ENCODE measurements at places on chromosomes 1 and 21.

DNA sequence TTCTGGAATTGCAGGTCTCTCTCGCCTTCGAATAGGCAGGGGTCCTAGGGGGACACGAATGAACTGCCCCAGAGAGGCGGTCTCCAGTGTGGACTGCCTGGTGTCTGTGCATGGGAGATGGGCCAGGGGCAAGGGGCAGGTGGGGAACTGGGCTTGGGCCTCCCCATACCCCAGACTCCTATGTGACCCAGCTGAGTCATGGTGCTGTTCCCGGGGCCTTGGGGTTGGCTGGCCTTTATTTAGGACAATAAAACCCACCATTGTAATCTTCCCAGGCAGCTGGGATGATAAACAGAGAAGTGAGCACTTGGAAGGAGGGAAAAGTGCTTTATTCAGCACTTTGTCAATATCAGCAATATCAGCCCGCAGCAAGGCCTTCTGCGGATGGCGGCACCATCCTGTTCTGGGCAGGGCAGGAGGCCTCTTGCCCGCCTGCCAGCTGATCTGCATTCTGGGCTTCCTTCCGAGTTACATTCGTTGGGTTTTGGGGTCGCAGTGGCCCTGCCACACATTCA lies 209.0 kb upstream of the TMEM51 start:
- DNase-seq, result no peak

DNA sequence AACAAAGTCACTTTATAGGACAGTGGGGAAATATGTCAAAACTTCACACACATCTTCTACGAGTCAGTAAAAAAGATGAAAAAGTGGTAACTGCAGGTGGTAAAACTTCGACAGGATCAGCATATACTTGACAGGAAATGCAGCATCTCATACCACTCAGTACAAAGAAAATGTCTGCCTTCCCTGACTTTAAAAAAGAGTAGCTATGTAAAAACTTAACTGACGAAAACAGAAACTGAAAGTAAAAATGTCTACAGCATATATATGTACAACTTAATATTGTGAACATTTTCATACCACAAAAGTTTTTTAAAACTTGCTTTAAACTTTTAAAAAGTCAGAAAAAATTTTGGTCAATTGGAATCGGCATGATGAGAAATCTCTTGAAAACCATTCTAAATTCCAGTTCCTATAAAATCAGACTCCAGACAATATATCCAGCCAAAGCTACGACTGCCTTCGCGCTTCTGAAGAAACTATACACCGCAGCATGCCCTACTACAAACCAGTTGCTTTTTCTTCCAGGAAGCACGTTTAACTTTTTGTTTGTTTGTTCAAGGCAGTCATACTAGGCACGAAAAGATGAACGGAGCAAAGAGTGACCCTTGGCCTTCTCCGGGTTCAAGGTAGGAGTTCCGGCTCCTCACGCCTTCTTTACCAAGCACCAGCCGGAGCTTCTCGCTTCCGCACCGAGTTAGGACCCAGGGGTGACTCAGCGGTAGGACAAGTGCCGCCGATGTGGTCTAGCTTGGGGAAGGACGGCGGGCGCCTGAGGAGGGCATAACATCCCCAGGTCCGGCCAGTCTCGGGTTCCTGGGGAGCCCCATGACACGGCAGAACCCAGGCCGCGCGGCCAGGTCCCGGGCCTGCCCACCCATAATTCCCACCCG lies 612 bp downstream of the PSMA5 start:
- peak; percentile 73 for DNase-seq

- DNase-seq, result no peak
These were observed 35.2 kb downstream of the TP53BP2 start for GRCh38 chr1:223810586-223810985.

GRCh38 chr1:111600886-111601386 lies 18.7 kb upstream of the RAP1A start:
- DNase-seq, result no peak

DNA sequence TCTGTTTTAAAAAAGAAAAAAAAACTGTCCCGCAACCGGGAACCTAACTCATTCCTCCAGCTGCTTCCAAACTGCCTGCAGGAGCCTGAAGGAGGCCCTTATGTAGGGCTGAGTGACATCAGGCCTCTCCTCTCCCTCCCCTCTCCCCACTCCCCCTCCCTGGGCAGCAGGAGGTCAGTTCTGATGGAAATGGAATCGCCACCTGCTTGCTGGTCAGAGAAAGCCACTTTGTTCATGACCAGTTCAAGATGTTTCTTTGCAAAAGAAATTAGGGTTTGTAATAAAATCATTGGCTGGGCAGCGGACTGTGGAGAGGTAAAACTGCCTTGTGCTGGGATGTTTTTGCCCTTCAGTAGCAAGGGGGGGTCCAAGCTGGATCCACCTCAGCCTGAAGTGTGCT lies at the start of gene MAP1LC3C:
Gene MAP1LC3C, minus strand, starts transcription at position 73 of the 400 bp plus-strand sequence. CDS start 90 bp downstream, outside the sequence.
- DNase-seq, result no peak

DNA sequence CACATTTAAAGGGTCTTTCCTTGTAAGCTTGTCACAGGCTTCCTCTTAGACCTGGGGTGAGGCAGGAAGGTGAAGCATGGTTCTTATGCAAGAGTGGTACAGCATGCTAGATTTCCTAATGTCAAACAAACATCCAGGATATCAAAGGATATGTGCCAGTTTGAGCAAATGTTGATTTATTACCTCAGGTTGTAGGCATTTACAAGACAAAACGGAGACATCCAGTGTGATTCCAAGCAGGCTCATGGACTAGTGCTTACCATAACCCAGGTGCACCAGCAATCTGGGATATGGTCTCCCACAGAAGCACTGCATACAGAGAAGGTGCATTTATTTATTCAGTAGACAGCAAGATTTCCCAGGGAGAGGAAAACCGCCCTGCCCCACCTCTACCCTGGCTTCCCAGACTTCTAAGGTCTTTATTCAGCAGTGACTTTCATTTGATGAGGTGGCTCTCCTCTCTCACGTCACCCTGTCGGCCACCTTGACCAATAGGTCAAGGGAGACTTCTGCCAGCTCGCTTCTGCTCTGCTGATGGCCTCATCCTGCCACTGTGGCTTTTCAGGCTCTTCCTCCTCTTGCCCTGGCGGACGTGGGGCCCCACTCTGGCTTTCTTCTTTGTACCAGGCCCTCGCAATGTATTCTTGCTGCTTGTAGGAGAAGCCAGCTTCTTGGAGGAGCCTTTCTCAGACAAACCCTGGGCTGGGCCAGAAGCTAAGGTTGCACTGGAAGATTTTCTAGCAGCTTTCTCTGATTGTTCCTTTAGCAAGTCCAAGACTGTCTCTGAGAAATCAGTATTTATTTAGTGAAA lies 25.6 kb downstream of the HHIPL2 start:
- DNase-seq, result no peak

- DNase-seq, result peak; percentile 48
These were observed 1.2 kb downstream of the AGPAT3 start for GRCh38 chr21:43866260-43866629.

- DNase-seq, result no peak
These were observed 165.6 kb downstream of the C1orf94 start for GRCh38 chr1:34342334-34342733.

DNA sequence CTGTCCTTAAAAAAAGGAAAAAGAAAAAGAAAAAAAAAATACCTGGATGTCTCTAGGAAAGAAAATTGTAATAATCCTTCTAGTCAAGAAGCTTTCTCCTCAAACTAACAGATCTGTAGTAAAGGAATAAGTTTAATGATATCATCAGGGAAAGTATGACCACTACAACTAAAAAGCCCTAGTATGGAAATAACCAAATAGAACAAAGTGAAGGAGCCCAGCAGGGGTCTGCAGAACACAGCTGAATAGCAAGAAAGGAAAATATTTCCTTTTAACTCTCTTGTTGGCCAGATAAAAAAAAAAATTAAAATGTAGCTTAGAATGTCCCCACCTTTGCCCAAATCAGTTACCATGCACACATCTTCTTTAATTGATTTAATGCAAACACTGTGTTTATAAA lies 43.2 kb downstream of the PRRX1 start:
- DNase-seq, result no peak

- DNase-seq, result no peak
These were observed 155.4 kb downstream of the EIF4G3 start for GRCh38 chr1:21021311-21021710.

DNA sequence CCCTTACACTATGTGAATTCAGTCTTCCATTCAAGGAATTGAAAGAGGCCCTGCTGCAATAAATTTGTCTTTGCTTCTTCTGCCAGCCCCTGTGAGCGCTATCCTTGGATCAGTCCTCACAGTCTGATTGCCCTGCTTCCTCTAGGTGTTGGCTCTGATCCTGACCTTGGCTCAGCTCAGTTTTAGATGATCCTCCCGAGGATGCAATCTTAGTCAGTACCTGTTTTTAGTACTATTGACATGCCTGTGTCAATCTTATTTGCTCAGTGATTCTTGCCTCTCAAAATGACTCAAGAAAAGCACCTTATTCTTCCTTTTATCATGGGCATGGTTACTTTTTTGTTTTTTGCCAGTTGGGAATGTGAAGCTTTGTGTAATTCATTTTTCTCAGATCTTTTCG lies 101.4 kb upstream of the KCNK1 start:
- DNase-seq, result no peak

All from RPMI7951 (cell line).